AG08396 (cell line): ENCODE measurements at places on chromosomes 2 and 18.
A peak's percentile ranks its signal among the peaks of the same experiment; 100 is the strongest.

- DNase-seq: no peak
Measured at GRCh38 chr2:240394549-240394948, 40.9 kb upstream of the GPC1 start.

GRCh38 chr2:149219856-149220255, 110.5 kb upstream of the LYPD6 start:
- no peak for DNase-seq

GRCh38 chr2:159595410-159596046, 20.8 kb downstream of the BAZ2B start:
- DNase-seq: no peak

DNA sequence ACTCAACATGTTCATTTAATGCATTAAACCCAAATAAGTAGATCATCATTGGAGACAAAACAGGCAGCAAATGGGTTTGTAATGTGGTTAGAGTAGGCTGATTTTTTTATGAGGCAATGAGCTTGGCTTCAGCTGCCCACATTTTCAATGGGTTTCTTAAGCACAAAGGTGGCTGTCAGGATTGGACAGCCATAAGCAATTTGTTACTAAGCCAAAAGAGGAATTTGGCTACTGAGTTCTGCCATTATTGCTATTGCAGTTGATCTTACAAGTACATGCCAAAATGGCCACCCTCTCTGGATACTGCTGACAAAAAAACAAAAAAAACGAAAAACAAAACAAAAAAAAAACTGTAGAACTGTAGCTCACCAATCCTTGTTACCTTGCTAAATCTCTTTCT, 1348.0 kb upstream of the PIK3C3 start:
- DNase-seq: no peak

DNA sequence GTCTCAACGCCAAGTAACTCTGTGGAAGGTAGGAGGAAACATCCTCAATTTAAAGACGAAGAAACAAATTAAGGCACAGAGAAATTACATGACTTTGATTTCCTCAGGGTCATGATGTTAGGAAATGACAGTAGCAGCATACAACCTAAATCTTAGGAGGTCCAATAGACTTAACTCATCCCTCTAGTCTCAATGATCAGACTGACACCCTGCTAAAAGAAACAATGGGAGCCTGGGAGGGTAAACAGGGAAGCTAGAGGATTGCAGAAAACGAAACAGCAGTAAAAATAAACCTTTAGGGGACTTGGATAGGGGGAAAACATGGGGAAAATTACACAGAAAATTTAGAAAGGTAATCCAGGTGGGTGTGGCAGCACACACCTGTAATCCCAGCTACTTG, 56.0 kb downstream of the ROCK2 start:
- DNase-seq: no peak

DNA sequence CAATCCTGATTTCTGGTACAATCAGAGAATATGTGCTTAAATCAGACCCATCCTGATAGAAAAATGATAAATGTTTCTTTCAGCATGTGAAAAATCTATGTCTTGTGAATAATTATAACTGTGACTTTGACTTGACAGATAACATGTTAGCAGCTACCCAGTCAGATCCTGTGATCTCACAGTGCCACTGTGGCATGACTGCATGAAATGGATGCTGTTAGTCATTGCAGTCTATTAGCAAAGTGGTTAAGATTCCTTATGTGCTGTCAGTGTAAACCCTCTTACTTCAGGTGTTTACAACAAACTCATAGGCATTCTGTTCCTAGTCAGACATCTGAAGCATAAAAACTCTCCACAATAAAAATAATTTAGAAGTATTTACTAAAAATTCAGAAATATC, 244.6 kb upstream of the RND3 start:
- DNase-seq: peak; percentile 33

- no peak for DNase-seq
Measured at GRCh38 chr2:235218486-235218907, 266.7 kb downstream of the SH3BP4 start.

DNA sequence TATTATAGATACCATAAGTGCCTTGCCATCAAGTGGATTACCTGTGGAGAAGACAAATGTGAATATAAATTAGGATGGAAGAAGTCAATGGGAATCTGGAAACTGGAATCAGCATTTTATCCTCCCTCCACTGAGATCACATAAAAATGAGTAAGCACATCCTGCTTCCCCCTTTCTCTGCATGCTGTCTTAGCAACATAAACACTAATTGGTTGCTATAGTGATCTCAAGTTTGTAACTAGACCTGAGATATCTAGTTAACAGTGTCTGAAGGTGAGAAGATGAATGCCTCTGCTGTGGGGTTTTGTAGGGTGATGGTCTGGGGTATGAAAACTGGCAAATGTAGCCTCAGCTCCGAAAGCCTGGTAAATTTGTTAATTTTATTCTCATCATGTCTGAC, 1357.5 kb upstream of the CELF4 start:
- DNase-seq: no peak

DNA sequence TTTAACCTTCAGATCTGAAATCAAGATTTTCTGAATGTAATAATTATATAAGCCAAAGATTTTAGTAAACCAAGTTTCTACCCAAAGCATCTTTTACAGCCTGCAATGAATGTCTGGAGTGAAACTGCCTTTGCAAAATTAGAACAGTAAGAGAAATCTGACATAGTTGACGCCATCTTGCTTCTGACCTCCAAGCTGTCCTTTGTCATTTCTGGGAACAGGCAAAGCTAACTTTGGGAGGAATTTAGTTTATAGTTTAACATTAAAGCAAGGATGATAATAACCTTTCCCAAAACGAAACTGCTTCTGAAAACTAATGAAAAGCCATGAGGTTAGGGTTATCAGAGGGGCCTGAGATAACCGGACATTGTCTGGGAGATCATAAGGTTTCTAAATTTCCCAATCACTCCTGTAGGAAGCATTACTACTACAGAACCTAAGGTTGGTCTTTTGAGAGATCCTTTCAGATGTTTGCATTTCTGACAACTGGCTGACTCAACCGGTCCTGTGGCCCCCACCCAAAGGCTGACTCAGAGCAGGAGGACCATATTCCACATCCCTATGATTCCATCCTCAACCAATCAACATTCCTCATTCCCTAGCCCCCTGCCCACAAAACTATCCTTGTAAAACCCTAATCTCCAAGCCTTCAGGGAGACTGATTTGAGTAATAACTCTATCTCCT, 124.5 kb downstream of the TMEM131 start:
- peak; percentile 40 for DNase-seq

- DNase-seq: no peak
Measured at GRCh38 chr2:119059287-119059686, 99.3 kb downstream of the C1QL2 start.

DNA sequence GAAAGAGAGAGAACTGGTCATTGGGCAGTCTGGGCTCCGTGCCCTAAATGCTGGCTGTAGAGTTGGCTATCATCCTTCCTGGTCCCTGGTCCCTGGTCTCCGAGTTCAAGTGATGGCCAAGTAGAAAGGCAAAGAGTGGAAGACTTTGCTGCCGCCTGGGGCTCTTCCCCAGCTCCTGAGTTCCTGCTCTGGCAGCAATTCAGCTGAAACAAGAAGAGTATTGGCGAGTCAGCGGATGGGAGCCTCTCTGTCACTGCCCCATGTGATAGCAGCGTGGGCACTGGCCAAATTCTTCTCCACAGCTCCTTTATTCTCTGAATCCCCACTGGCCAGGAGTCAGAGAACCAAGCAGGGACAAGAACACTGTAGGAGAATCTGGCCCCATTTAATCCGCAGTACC, 351.0 kb upstream of the POU3F3 start:
- no peak for DNase-seq

- no peak for DNase-seq
Measured at GRCh38 chr2:144833075-144833637, 313.2 kb upstream of the ZEB2 start.

DNA sequence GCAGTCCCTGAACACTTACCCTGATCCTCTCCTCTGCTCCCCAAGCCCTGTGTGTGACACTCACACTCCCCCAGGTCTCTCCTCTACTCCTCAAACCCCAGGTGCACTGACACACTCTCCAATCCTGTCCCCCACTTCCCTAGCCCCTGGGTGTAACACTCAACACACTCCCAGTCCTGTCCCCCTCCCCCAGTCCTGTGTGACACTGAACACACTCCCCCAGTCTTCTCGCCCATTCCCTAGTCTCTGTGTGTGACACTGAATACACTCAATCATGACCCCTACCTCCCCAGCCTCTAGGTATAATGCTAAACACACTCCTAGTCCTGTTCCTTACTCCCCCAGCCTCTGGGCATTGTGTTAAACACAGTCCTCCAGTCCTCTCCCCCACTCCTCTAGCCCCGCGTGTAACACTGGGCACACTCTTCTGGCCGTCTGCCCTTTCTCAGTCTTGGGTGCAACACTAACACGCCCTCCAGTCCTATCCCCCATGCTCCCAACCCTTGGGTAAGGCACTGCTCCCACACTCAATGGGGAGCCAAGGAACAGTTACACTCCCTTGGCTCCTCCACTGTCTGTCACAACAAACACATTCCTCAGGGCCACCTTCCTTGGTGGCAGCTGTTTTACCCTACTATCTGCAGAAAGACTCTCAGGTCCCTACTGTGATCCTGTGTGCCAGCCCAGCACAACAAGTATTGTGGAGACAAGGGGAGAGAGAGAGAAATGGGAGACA, 82.5 kb upstream of the PKDCC start:
- DNase-seq: no peak

DNA sequence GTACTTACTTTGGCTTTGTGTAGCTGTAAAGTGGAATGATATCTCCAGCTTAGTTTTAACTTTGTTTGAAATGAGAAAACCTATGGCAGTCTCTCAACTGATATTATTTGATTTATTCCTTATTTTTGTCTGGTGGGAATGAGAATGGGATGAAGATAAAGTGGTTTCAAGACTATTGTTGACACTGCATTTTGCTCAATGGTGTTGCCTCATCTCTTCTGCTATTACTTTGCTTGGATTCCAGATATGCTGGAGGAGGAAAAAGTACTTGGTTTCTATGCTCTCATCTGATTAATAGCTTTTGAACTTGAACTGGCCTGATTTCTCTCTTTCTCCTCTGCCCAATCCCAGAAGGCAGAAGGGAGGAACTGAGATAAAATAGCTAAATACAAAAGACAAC, 198.2 kb downstream of the CTNNA2 start:
- no peak for DNase-seq

- DNase-seq: peak; percentile 5
Measured at GRCh38 chr18:74778191-74778847, 180.6 kb downstream of the ZNF407 start.

DNA sequence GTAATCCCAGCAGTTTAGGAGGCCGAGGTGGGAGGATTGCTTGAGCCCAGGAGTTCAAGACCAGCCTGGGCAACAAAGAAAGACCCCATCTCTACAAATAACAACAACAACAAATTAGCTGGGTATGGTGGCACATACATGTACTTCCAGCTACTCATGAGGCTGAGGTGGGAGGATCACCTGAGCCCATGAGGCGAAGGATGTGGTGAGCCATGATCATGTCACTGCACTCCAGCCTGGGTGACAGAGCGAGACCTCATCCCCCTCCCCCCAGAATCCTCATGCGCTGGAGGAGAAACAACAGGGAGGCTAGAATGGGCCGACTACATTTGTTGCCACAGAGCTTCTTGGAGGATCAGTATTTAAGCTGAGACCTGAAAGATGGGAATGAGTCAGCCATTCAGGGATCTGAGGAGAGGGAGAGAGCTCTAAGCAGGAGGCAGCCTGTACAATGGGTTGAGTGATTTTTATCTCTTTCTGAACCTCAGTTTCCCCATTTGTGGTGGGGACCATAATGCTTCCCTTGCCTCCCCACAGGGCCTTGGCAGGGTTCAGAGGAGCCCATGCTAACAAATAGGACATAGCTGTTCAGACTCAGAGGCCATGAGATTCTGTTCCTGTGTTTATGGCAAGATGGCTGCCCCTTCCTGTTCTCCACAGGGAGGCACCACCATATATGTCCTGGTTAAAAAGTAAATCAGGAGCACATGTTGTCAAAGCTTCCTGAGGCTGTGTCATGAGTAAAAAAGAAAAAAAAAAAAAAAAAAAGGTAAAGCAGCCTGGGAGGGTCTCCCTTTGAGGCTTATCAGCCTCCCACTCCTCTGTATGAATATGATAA, 131.4 kb upstream of the HAAO start:
- DNase-seq: no peak

- DNase-seq: no peak
Measured at GRCh38 chr2:8119782-8120505, 561.9 kb upstream of the ID2 start.

- no peak for DNase-seq
Measured at GRCh38 chr2:165594935-165595255, 125.4 kb downstream of the CSRNP3 start.

GRCh38 chr2:54655046-54655809, 68.2 kb upstream of the EML6 start:
- DNase-seq: no peak

GRCh38 chr2:137161250-137161649, 395.9 kb downstream of the THSD7B start:
- DNase-seq: no peak

- no peak for DNase-seq
Measured at GRCh38 chr2:120948662-120949011, 213.0 kb downstream of the GLI2 start.

- DNase-seq: no peak
Measured at GRCh38 chr2:182717416-182717815, 1.4 kb downstream of the DNAJC10 start.

- no peak for DNase-seq
Measured at GRCh38 chr18:52190195-52190594, 149.8 kb upstream of the DCC start.

- no peak for DNase-seq
Measured at GRCh38 chr2:168002021-168002553, 245.3 kb downstream of the STK39 start.

GRCh38 chr2:118773826-118774225, 73.6 kb downstream of the EN1 start:
- no peak for DNase-seq

DNA sequence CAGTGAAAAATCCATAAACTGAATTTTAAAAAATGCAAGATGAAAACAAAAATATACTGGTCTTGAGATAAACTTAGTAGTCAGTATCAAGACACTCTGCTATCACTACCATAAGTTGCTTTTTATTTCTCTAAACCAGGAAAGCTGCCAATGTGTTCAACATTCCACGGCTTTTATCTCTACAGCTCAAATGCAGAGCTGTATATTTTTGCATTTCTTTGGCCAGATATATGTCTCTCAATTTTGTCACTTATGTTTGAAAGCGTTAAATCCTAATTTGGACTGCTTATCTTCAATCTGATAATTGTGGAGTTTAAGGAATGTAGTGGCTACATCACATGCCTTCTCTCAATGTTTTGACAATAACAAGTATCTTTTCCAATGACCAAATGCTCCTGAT, 609.5 kb downstream of the EPHA4 start:
- no peak for DNase-seq

DNA sequence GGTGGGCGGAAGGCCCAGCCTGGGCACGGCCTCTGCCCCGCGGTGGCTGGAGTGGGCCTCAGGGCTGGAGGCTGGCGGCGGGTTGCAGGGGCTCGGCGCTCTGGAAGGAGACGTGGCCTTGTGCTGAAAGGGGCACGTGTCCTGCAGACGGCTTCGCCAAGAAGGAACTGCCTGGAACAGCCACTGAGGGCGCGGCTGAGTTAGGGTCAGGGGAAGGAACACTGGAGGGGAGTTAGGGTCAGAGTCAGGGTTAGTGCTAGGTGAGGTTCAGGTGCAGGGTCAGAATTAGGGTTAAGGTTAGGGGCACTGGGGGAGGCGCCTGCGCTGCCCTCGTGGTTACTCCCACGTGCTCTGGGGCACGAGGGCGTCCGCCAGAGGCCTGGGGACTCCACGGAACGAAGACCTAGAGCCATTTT, 933 bp upstream of the ADNP2 start:
- DNase-seq: no peak

- no peak for DNase-seq
Measured at GRCh38 chr18:30409120-30409519, 633.4 kb downstream of the DSC3 start.

GRCh38 chr2:5740817-5741216, 48.6 kb downstream of the SOX11 start:
- no peak for DNase-seq
